ENCODE measurements at places on chromosomes 2 and 18. TPM values are rescaled to one million over a fixed set of nuclear protein-coding genes. Genes with fewer than 3 reads are reported as not detected.

CSRNP3 gene
- total RNA-seq = not detected

GRCh38 chr2:188720811-188721605 lies 253.2 kb upstream of the COL3A1 start:
- DNase-seq = no peak

- DNase-seq = no peak
Observed at GRCh38 chr2:175152242-175152641, 15.8 kb downstream of the ATF2 start.

- no peak for DNase-seq
Observed at GRCh38 chr2:236755278-236755840, 185.7 kb downstream of the ACKR3 start.

- DNase-seq = no peak
Observed at GRCh38 chr2:217291259-217291658, 431.4 kb upstream of the TNP1 start.

GRCh38 chr2:98505971-98506664 lies 61.5 kb downstream of the INPP4A start:
- DNase-seq = no peak

Measured in activated CD8-positive, alpha-beta T cell treated with anti-CD3 and anti-CD28 coated beads for 36 hours (primary cell).